Astrocyte (in vitro differentiated cells and primary cell): ENCODE measurements at places on chromosomes 3 and 15. TPM values are rescaled to one million over a fixed set of nuclear protein-coding genes. Genes with fewer than 3 reads are reported as not detected.

DNA sequence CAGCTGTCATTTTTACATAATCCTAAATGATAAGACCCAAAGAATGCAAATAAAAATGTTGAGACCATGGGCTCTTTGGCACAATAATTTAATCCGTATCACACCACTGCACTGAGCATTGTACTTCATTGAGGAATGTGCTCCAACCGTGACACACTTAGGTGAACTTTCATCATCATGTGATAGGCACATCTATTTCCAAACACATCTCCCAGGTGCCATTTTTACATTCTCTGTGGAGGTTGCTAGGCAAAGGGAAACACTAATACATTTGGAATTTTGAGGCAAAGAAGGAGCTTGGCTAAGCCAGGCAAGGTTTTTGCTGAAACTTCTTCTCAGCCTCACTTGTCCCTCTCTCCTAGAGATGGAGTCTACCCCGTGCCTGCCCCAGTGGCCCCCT, 68.7 kb downstream of the LRTM1 start:
- H3K4me3 ChIP-seq = no peak overlapping the region
- no peaks in the 10 kb centered on the region for H3K27me3 ChIP-seq
- peaks cover 25% of the 10 kb centered on the region for H3K4me1 ChIP-seq
- peak; percentile 79 for DNase-seq
- no peak overlapping the region for H3K27ac ChIP-seq
- H3K36me3 ChIP-seq = no peaks in the 10 kb centered on the region

- H3K27ac ChIP-seq = no peak overlapping the region
- H3K36me3 ChIP-seq = no peaks in the 10 kb centered on the region
- no peaks in the 10 kb centered on the region for H3K4me1 ChIP-seq
- no peak overlapping the region for H3K4me3 ChIP-seq
These were observed 774.4 kb downstream of the ROBO1 start for GRCh38 chr3:78993375-78993774.

Gene STRA6
- 7.2 and 13.7 TPM in 2 replicates for total RNA-seq

Gene MFGE8
- 276 and 302 TPM in 2 replicates for total RNA-seq
